Calu3 (cell line): ENCODE measurements at places on chromosomes 5 and 9.
A peak's percentile ranks its signal among the peaks of the same experiment; 100 is the strongest.

DNA sequence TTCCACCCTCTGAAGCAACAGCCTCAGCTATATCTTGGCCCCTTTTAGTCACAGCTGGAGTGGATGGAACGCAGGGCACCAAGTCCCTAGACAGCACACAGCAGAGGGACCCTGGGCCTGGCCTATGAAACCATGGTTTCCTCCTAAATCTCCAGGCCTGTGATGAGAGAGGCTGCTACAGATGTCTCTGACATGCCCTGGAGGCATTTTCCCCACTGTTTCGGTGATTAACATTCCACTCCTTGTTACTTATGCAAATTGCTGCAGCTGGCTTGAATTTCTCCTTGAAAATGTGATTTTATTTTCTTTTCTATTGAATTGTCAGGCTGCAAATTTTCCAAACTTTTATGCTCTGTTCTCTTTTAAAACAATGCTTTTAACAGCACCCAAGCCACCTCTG is 384.8 kb downstream of the PRR16 start:
- no peak for DNase-seq

GRCh38 chr9:121861501-121862180 is 210.2 kb downstream of the DAB2IP start:
- DNase-seq, result peak; percentile 8

DNA sequence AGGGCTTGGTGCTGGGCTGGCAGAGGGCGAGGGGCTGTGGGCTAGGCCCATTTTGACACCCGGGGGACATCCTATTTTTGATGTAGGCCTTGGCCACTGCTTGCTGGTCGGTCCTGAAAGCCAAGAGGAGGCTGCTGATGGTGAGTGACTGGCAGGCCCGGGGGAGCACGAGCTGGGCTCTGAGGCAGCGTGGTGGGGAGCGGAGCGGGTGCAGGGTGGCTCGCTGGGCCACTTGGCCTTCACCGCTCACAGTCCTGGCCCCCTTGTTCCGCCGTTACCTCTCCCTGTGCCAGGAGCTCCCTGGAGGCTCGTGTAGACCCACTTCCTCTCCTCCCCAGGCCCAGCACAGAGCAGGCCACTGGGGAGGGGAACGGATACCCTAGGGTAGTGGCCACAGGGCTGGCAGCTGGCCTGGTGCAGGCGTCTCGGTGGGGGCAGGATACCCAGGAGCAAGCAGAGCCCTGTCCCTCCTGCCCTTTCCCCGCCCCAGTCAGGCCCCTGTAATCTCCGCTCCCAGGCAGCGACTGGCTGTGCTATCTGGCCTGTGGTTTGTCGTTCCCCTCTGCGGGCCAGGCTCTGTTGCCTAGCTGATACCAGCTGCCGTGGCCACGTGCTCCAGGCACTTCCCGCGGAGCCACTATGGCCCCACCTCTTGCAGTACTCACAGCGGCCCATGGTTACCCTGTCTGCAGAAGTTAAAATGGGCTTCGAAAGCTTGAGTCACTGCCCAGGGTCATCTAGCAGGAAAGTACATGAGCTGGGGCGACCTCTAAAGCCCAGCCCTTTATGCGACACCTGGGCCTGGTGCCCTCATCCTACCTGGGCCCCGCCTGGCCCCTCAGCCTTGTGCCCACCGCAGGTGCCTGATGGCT is 11.7 kb upstream of the DOLPP1 start:
- DNase-seq, result no peak

DNA sequence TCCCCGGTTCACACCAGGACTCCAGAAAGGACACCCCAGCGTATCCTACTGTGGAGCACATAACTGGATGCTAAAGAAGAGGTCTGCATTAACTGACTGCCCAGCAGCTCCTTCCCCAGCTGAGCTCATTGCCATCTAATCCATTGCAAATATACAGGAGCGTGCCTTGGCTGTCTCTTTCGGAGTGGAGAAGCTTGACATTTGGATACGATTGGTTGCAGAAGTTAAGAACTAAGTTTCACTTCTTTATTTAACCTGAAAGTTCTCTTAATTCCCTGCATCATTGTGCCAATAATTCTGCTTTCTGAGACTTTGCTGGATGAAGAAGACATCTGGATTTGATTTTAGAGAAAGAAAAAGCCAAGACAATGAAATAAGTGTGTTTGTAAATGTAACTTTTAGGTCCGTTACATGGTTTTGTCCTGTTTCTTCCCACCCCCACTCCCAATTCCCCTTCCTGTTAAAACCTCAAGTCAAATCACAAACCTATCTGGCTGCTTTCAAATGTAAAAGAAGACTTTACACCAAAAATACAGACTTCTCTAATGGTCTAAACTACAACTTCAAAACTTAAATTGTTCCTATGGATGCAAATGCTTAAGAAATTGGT is 33.9 kb downstream of the TAS2R1 start:
- no peak for DNase-seq

GRCh38 chr9:14173713-14174112 is 140.2 kb downstream of the NFIB start:
- no peak for DNase-seq

DNA sequence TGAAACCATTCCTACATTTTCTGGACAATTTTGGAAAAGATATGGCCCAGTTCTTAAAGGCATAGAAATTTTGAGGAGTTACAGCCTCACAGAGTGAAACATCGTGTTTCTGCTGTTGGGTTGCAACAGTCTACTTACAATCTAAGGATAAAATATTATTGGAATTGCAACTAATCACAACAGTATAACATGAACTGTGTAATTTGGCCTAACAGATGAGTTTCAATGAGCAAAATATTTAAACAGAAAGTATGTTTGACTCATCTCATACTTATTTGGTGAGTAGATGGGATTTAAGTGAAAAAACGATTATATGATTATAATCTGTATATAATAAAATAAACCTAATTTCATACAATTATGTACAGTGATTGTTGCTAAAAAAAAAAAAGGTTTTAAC is 1061.8 kb downstream of the CDH12 start:
- DNase-seq, result no peak

- no peak for DNase-seq
Measured at GRCh38 chr9:16310278-16311110, 560.0 kb downstream of the BNC2 start.

DNA sequence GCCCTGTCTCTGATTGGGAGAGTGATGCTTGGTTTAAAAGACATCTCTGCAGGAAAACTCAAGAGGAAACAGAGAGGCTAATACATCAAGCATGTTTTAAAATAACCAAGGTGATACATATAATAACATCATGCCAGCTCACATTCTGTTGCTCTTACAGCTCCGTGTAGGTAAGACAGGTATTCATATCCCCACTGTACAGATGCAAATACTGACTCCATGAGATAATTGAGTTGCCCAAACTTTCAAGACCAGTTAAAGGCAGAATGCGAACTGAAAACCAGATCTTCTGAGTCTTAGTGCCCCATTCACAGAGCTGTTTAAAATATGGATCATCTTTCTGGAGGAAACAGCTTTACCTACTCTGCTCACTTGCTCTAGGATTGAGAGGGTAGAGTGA is 214.0 kb downstream of the PIK3R1 start:
- no peak for DNase-seq

- DNase-seq, result no peak
Measured at GRCh38 chr5:159319363-159319762, 10.9 kb downstream of the IL12B start.

DNA sequence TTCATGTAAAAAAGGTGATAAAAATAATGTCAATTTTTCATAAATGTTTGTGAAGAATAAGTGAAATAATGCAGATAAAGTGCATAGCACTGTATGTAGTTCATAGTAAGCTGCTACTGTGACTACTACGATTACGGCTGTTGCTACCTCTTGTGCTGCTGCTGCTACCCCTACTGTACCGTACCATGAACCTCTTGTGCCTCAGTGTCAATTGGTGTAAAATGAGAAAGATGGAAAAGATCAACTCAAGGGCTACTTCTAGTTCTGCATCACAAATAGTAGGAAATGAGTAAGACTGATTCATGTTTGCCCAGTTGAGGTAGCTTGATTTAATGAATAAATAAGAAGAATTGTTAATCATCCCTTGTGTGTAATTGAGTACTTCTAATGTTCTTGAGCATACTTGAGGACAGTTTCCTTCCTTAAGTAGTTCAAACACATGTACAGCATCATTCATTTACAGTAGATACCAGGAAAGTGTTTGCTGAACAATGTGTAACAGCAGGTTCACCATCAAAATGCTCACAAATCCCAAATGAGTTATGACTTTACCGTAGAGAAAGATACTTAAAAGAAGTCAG is 200.0 kb upstream of the ATP10B start:
- DNase-seq, result no peak

DNA sequence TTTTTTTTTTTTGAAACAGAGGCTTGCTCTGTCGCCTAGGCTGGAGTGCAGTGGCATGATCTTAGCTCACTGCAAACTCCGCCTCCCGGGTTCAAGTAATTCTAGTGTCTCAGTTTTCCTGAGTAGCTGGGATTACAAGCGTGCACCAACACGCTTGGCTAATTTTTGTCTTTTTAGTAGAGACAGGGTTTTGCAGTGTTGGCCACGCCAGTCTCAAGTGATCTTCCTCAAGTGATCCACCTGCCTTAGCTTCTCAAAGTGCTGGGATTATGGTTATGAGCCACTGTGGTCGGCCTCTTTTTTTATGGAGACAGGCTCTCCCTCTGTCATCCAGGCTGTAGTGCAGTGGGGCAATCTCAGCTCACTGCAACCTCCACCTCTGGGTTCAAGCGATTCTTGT is 82.9 kb downstream of the RAB24 start:
- no peak for DNase-seq

DNA sequence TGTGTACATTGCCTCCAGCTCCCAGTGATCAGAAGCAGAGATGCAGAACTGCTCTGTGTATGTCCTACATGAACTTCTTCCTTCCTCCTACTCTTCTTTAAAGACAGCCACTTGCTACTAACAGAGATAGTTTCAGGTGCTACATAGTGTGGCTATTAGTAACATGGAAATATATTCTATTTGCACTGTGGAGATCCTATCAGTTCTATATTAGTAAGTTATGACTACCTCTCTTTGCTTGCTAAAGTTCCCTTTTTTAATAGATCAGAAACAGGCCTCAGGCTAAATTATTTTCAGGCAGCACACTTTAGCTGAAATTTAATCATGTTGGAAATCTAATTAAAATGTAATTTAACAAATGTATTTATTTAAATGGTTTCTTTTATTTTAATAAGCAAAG is 64.4 kb upstream of the TNFSF8 start:
- DNase-seq, result no peak

GRCh38 chr9:93155716-93156474 is 21.8 kb upstream of the NINJ1 start:
- no peak for DNase-seq

DNA sequence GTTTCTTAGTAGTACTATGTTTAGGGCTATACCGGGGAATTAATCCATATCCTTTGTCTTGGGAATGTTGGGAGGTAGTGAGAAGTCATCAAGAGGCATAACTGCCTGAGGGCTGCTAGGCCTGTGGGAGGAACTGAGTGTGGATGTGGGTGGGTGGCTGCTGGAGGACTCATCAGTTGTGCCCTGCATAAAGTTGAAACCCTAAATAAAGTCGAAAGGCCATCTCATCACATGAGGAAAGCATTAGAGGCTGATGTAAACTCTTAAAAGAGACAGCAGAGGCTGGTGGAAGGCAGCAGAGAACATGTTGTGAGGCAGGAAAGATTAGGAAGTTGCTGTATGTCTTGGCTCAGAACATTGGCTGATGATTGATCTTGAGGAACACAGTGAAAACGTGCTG is 143.8 kb downstream of the MAST4 start:
- DNase-seq, result no peak

DNA sequence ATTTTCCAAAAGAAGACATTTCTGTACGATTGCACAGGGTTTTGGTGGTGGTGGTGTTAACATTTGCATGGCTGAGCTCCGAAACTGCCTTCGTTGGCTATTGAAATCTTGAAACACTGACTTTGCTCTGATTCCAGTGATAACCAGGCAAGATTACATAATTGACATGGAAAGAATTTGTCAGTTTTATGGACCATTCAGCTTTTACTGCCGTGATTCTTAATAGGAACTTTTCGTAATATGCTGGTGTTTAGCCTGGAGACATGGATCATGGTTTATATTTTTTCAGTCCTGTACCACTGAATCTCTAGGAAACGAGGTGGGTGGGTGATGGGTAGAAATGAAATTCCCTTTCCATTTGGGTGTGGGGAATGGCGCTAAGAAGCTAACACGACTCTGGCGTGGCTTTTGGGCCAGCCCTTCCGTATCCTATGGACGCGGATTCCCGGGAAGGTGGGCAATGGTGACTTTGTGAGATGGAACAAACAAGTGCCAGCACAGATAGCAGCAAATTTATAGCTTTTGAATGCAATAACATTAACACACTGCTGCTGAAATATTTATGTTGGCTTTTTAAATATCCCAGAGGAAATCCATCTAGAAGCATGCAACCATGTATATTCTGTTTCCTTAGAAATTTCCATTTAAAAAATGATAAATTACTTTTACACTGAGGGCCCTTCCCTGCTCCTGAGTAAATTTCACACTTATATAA is 36.8 kb downstream of the LIX1 start:
- no peak for DNase-seq

DNA sequence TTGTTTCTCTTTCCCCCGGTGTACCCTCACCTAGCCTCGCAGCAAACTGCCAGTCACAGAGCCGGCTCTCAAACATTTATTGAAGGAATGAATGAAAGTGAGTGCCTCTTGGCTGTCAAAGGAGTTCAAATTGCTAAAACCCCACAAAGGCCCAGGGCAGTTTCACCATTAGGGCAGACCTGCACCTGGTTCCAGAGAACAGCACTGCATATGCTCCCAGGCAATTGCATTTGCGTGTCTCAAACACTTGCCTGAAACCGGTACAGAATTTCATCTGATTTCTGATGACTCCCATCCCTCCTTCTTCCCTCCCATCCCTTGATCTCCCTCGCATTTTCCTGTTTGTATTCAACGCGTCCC is 165.6 kb upstream of the ZNF462 start:
- DNase-seq, result no peak

DNA sequence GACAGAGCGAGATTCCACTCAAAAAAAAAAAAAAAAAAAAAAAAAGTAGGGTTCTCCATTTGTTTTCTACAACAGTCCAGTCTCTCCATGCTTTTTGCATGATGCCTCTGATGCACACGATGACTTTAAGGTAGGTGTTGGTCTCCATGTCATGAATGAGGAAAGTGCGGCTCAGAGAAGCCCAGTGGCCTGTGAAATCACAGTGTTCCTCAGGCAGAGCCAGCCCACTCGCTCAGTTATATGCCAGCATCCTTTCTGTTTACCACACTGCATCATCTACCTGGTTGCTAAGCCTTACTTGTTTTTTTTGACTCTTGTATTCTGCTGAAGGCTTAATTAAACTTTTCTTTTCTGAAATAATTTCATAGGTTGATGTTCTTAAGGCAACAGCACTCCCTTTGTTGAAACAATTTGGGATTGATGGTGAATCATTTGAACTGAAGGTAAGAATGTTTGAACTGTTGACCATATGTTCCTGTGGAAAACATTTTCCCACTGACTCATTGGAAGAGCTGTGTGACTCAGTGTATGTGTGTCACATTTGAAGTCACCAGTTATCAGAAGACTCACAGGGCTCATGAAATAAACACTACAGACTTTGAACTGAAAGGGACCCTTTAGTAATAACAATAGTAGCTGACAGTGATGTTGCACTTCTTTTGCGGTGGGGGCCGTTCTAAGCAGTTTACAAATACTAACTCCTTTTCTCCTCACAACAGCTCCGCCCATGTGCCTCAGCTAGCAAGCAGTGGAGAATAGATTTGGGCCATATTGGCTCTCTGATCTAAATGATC is 40.2 kb downstream of the RCL1 start:
- DNase-seq, result peak; percentile 10
